ENCODE measurements at places on chromosomes 11 and 22. TPM values are rescaled to one million over a fixed set of nuclear protein-coding genes. Genes with fewer than 3 reads are reported as not detected.

Gene BIK
- total RNA-seq = 0.18 TPM

Gene DUSP8
- 1.5 TPM for total RNA-seq

Gene GDPD4
- total RNA-seq = 0.13 TPM

Gene APLNR
- 43.2 TPM for total RNA-seq

Gene MPZL2
- 0.40 TPM for total RNA-seq

Gene MB
- total RNA-seq = 268 TPM

GRCh38 chr22:48627203-48627602, 1200.5 kb downstream of the BRD1 start:
- peaks cover 13% of the 10 kb centered on the region for H3K4me1 ChIP-seq
- DNase-seq = no peak
- no peaks in the 10 kb centered on the region for H3K36me3 ChIP-seq
- no peaks in the 10 kb centered on the region for H3K27me3 ChIP-seq
- H3K4me3 ChIP-seq = no peak overlapping the region

DNA sequence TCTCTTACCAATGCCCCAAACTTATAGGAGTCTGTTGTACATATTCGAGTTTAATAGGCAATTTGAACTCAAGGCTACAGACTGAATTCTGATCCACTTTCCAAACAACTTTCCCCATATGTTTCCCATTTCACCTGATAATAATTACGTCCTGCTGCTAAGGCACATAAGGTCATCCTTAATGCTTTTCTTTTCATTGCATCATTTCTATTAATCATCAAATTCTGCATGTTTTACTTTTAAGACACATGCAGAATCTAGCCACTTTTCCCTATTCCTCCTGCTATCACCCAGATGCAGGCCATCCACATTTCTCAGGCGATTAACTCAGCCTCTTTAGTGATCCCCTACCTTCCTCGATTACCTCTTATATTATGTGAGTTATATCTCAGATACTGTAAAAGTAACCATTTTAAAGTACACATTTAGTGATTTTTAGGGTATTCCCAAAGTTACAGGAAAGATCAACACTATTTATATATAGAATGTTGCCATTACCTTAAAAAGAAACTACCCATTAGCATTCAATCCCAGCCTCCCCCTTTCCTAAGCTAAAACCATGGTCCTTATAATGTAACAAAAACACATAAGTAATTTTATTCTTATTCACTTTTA, 14.9 kb downstream of the XKR3 start:
- no peak for DNase-seq
- no peaks in the 10 kb centered on the region for H3K36me3 ChIP-seq
- no peaks in the 10 kb centered on the region for H3K4me1 ChIP-seq
- no peak overlapping the region for H3K4me3 ChIP-seq
- no peaks in the 10 kb centered on the region for H3K27me3 ChIP-seq

GRCh38 chr11:85746670-85747069, 60.7 kb upstream of the CCDC89 start:
- H3K27me3 ChIP-seq = no peaks in the 10 kb centered on the region
- no peak for DNase-seq
- H3K4me1 ChIP-seq = peaks cover 3% of the 10 kb centered on the region
- no peak overlapping the region for H3K27ac ChIP-seq

GRCh38 chr11:6201481-6201880, 2.5 kb downstream of the OR52W1 start:
- no peaks in the 10 kb centered on the region for H3K27me3 ChIP-seq
- H3K27ac ChIP-seq = no peak overlapping the region
- peaks cover 4% of the 10 kb centered on the region for H3K36me3 ChIP-seq
- no peak for DNase-seq

GRCh38 chr22:36422287-36423014, 34.7 kb upstream of the MYH9 start:
- H3K4me1 ChIP-seq = peaks cover 21% of the 10 kb centered on the region
- DNase-seq = no peak
- H3K36me3 ChIP-seq = no peaks in the 10 kb centered on the region
- no peaks in the 10 kb centered on the region for H3K27me3 ChIP-seq
- H3K27ac ChIP-seq = no peak overlapping the region
- no peak overlapping the region for H3K4me3 ChIP-seq

- no peaks in the 10 kb centered on the region for H3K36me3 ChIP-seq
- H3K4me3 ChIP-seq = no peak overlapping the region
- H3K27ac ChIP-seq = no peak overlapping the region
- peaks cover 7% of the 10 kb centered on the region for H3K27me3 ChIP-seq
Measured at GRCh38 chr11:61609980-61610366, 29.1 kb upstream of the SYT7 start.

- H3K4me1 ChIP-seq = no peaks in the 10 kb centered on the region
- no peaks in the 10 kb centered on the region for H3K27me3 ChIP-seq
- no peak for DNase-seq
- no peak overlapping the region for H3K4me3 ChIP-seq
- no peaks in the 10 kb centered on the region for H3K36me3 ChIP-seq
- H3K27ac ChIP-seq = no peak overlapping the region
Measured at GRCh38 chr11:34417202-34417601, 21.5 kb upstream of the CAT start.

DNA sequence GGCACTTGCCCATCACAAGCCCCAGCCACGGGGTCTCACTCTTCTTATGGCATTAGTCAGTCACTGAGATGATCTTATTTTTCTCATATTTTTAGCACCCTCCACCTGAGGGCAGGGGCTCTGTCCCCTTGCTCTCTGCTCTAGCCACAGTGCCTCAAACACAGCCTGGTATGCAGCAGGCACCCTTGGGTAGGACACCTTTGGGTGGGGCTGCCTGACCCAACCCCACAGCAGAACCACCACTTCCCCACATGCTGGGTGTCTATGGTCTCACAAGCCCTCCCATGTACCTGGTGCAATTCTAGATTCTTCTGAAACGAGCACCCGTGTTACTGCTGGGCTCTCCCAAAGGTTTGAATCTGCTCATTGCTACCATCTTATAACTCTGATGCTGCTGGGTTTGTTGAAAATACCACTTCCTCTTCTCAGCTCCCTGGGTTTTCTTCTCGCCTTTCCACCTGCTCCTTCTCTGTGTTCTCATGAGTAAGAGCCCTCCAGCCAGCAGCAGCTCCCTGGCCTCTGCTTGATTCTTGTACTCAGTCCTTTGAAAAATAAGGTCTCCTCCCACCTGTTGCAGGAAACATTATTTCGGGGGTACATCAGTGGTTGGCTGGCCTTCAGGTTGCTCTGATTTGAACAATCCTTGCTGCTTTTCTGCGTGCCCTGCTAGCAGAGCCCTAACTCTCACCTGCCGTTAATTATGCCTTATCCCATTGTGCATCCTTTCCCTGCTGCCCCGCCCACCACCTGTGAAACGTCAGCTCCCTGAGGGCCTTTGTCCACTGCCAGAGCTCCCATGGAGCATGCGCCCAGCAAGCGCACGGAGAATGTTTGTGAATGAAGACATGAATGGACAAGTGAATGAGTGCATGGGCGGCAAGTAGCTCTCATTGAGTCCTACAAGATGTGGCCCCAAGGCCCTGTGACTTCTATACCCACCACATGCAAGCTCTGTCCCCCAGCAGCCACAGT, 1181.6 kb downstream of the TBC1D22A start:
- H3K4me1 ChIP-seq = no peaks in the 10 kb centered on the region
- H3K27me3 ChIP-seq = no peaks in the 10 kb centered on the region
- no peak overlapping the region for H3K27ac ChIP-seq
- H3K36me3 ChIP-seq = no peaks in the 10 kb centered on the region
- no peak for DNase-seq

DNA sequence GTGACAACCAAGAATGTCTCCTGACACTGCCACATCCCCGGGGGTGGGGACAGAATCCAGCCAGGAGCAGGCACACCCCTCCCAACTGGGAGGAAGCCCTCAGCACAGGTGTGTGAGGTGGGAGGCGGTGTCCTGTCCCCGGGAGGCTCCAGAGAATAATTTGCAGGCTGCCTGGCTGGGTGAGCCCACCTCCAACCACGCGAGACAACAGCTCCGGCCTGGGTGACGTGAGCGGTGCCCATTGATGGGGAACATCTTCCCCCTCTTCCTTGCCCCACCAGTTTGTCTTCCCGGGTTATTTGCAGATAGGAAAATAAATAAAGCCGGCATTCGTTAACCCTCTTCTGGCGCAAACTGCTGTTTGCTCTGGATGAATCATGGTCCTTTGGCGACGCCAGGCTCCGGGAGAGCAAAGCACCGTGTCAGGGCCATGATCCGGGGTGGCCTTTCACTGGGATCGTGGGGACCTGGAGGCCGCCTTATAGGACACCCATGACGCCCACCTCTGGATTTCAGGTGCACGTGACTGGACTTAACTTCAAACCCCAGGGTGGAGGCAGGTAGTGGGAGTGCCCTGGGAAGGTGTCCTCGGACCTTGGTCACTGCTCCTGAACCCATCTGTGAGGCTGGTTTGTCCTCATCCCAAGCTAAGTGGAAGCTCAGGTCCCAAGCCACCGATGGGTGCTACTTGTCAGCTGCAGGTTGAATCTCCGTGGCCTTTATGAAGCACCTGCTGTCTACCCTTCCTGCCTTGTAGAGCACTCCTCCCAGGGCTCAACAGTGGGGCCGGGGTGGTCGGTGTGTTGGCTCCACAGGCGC, 13.9 kb downstream of the CCND1 start:
- no peak for DNase-seq
- no peaks in the 10 kb centered on the region for H3K27me3 ChIP-seq
- no peak overlapping the region for H3K4me3 ChIP-seq
- no peak overlapping the region for H3K27ac ChIP-seq
- peaks cover 36% of the 10 kb centered on the region for H3K36me3 ChIP-seq
- peaks cover 24% of the 10 kb centered on the region for H3K4me1 ChIP-seq

DNA sequence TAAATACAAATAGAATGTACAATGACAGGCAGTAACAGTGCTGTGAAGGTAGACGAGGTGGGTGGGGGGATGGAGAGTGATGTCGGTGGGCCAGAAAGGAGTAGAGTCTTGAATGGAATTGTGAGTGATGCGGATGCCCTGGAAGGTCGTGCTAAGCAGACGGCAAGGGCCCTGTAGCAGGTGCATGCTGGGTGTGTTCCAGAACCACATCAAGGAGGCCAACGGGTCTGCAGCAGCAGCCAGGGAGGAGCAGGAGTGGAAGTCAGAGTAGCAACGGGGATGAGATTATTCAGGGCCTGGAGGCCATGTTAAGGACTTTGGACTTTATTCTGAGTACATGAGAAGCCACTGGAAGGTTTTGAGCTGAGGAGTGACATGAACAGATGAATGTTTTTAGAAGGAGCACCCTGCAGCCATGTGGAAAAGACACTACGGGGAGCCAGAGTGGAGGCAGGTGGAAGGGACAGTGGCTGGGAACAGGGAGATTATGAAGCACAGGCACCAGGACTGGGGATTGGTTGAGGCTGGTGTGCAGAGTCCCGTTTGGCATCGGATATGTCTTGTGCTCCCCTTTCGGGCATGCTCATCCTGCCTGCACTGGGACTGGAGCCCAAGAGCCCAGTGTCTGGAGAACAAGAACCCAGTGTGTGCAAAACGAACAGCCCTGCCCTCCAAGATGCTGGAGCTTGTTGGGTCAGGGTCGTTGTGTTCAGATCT, 74.1 kb downstream of the COMMD9 start:
- H3K27me3 ChIP-seq = no peaks in the 10 kb centered on the region
- no peak overlapping the region for H3K4me3 ChIP-seq
- peaks cover 14% of the 10 kb centered on the region for H3K36me3 ChIP-seq
- H3K4me1 ChIP-seq = peaks cover 21% of the 10 kb centered on the region
- H3K27ac ChIP-seq = no peak overlapping the region

- DNase-seq = no peak
- H3K36me3 ChIP-seq = no peaks in the 10 kb centered on the region
- H3K4me3 ChIP-seq = no peak overlapping the region
- no peak overlapping the region for H3K27ac ChIP-seq
- no peaks in the 10 kb centered on the region for H3K27me3 ChIP-seq
Measured at GRCh38 chr11:132804258-132804657, 728.0 kb downstream of the OPCML start.

- H3K27me3 ChIP-seq = no peaks in the 10 kb centered on the region
- H3K36me3 ChIP-seq = peaks cover 64% of the 10 kb centered on the region
- H3K4me1 ChIP-seq = peaks cover 9% of the 10 kb centered on the region
- H3K27ac ChIP-seq = no peak overlapping the region
- H3K4me3 ChIP-seq = no peak overlapping the region
- DNase-seq = no peak
Measured at GRCh38 chr11:3121931-3122774, 43.0 kb downstream of the OSBPL5 start.

GRCh38 chr11:2837096-2837601, 48.4 kb downstream of the CDKN1C start:
- H3K36me3 ChIP-seq = no peaks in the 10 kb centered on the region
- no peak overlapping the region for H3K4me3 ChIP-seq
- H3K4me1 ChIP-seq = peaks cover 56% of the 10 kb centered on the region
- H3K27me3 ChIP-seq = no peaks in the 10 kb centered on the region

DNA sequence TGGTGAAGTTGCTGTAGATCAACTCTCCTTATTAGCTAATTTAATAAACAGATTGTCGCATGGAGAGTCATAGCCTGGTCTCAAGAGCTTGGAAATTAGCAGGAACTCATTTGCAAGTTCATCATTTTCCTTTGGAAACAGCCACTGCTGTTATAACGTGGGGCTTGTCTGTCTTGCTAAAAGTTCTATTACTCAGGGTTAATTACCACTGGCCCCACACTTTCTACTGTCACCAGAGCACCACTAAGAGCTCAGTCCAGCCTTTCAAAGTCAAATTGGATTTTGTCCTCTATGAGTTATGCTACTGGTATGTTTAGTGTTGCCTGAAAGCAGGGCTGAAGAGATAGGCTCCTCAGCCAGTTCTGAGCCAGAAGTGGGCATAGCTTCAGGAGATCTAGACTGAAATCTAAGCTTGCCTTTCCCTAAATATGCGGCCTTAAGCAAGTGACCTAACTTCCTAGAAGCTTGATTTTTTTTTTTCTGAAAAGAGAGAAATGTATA, 292.2 kb downstream of the INSC start:
- no peaks in the 10 kb centered on the region for H3K36me3 ChIP-seq
- H3K4me3 ChIP-seq = no peak overlapping the region
- H3K27me3 ChIP-seq = no peaks in the 10 kb centered on the region
- H3K27ac ChIP-seq = no peak overlapping the region
- no peaks in the 10 kb centered on the region for H3K4me1 ChIP-seq

DNA sequence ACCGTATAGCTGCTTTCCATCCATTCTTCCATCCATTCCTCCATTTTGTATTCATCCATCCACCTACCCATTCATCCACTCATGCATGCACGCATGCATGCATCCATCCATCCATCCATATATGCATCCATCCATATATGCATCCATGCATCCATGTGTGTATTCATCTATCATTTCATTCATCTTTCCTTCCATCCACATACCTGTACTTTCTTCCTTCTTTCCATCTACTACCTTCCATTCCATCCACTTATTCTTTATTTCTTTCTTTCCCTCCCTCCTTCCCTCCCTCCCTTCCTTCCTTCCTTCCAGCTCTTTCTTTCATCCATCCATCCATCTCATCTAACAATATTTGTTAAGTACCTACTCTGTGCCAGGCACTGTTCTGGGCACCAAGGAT, 19.9 kb downstream of the KIAA1671 start:
- no peak overlapping the region for H3K27ac ChIP-seq
- H3K4me3 ChIP-seq = no peak overlapping the region
- peaks cover 31% of the 10 kb centered on the region for H3K4me1 ChIP-seq
- no peaks in the 10 kb centered on the region for H3K27me3 ChIP-seq

GRCh38 chr11:104728927-104729326, 169.3 kb downstream of the CASP12 start:
- H3K27me3 ChIP-seq = no peaks in the 10 kb centered on the region
- no peaks in the 10 kb centered on the region for H3K36me3 ChIP-seq
- no peak overlapping the region for H3K27ac ChIP-seq

GRCh38 chr11:102589047-102589459, 36.1 kb downstream of the MMP20 start:
- no peak overlapping the region for H3K4me3 ChIP-seq
- no peak overlapping the region for H3K27ac ChIP-seq
- H3K36me3 ChIP-seq = no peaks in the 10 kb centered on the region
- H3K4me1 ChIP-seq = no peaks in the 10 kb centered on the region
- DNase-seq = no peak

- no peak overlapping the region for H3K27ac ChIP-seq
- no peaks in the 10 kb centered on the region for H3K36me3 ChIP-seq
- no peak overlapping the region for H3K4me3 ChIP-seq
- H3K27me3 ChIP-seq = peaks cover 2% of the 10 kb centered on the region
- H3K4me1 ChIP-seq = no peaks in the 10 kb centered on the region
- DNase-seq = no peak
Measured at GRCh38 chr11:117457835-117458234, 130.2 kb downstream of the CEP164 start.
